ENCODE measurements at places on chromosomes 6 and 20. TPM values are rescaled to one million over a fixed set of nuclear protein-coding genes. Genes with fewer than 3 reads are reported as not detected.

- H3K4me1 ChIP-seq: peaks cover 2% of the 10 kb centered on the region
- no peak overlapping the region for H3K27ac ChIP-seq
- no peak for DNase-seq
These were observed 213.8 kb upstream of the QKI start for GRCh38 chr6:163200694-163201093.

DNA sequence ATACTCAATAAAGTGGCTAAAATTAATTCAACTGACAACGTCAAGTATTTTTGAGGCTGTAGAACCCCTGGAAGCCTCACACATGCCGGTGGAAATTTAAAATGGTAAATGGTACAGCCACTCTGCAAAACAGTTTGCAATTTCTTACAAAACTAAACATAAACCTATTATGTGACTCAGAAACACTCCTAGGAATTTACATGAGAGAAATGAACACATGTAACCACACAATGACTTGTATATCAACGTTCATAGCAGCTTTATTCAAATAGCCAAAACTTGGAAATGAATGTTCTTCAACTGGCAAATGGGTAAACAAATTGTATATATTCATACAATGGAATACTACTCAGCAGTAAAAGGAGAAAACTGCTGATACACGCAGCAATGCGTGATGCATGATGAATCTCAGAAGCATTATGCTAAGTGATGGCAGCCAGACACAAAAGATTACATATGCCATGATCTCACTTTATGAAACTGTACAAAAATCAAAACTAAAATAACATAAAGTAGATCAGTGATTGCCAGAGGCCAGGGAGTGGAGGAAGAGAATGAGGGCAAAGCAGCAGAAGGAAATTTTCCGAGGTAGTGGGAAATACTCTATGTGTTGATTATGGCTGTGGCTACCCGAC is 112.5 kb downstream of the FAM50B start:
- no peak for DNase-seq
- H3K27ac ChIP-seq: no peak overlapping the region
- no peaks in the 10 kb centered on the region for H3K4me1 ChIP-seq
- peaks cover 2% of the 10 kb centered on the region for H3K27me3 ChIP-seq

GRCh38 chr20:829551-829950 is 4.0 kb upstream of the FAM110A start:
- no peak for DNase-seq
- no peak overlapping the region for H3K4me3 ChIP-seq
- no peak overlapping the region for H3K27ac ChIP-seq
- H3K36me3 ChIP-seq: peaks cover 5% of the 10 kb centered on the region
- H3K27me3 ChIP-seq: peaks cover 13% of the 10 kb centered on the region
- peaks cover 26% of the 10 kb centered on the region for H3K4me1 ChIP-seq

- no peak for DNase-seq
- H3K36me3 ChIP-seq: no peaks in the 10 kb centered on the region
- no peaks in the 10 kb centered on the region for H3K27me3 ChIP-seq
- no peaks in the 10 kb centered on the region for H3K4me1 ChIP-seq
- no peak overlapping the region for H3K27ac ChIP-seq
These were observed 31.5 kb downstream of the PDE7B start for GRCh38 chr6:135883045-135883444.

The POU5F1 gene
- 48.8 TPM for total RNA-seq

The MEP1A gene
- total RNA-seq: not detected

The COL21A1 gene
- 0.69 TPM for total RNA-seq

The HLA-DOA gene
- 0.69 TPM for total RNA-seq

DNA sequence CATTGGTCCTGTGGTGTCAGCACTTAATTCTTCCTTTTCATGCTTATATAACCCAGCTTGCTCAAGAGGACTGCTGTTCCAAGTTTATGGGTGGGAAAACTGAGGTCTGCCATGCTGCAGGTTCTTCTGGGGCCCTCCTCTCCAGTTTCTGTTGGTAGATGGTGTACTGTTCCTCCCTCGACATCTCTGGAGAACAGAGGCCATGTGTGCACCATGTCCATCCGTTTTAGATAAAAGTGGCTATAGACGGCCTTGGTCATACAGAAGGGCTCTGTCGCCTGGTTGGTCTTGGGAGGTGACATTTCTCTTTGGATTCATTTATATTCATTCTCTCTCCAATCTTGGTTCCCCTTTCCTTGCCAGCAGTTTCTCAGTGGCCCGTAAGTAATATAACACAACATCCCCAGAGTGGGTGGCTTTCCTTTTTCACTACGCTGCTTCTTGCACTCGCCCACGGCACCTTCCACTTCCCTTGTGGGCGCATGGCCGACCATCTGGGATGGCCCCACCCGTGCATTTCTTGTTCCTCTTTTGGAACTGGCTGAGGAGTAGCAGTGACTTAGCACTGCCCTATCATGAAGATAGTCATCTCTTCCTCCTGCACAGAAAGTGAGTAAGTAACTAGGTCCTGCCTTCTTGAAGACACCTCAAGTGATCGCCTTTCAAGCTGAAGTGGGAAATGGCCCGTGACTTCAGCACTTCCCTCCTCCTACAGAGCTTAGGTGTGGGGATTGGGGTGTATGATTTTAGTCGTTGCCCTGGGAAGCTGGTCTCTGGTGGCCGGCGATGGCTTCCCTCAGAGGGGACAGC is 94.2 kb downstream of the RREB1 start:
- no peaks in the 10 kb centered on the region for H3K27me3 ChIP-seq
- H3K4me1 ChIP-seq: no peaks in the 10 kb centered on the region
- no peaks in the 10 kb centered on the region for H3K36me3 ChIP-seq

The SCGN gene
- total RNA-seq: 1.2 TPM

DNA sequence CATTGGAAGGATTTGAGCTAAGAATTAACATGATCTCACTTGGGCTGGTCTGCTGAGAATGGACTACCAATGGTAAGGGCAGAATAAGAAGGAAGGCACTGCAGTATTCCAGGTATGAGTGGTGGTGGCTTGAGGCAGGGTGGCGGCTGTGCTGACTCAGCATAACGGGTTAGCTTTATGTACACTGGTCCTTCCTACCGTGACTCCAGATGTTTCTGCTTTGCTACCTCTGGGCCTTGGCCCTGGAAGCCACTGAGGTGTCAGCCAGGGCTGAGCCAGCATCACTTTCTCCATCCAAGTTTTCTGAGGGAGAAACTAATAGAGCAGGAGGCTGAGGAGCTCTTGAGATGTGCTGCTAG is 12.9 kb upstream of the BTN3A3 start:
- H3K36me3 ChIP-seq: no peaks in the 10 kb centered on the region
- H3K4me3 ChIP-seq: no peak overlapping the region
- no peak overlapping the region for H3K27ac ChIP-seq
- H3K27me3 ChIP-seq: peaks cover 8% of the 10 kb centered on the region
- DNase-seq: no peak

The BTBD9 gene
- total RNA-seq: 18.8 TPM

DNA sequence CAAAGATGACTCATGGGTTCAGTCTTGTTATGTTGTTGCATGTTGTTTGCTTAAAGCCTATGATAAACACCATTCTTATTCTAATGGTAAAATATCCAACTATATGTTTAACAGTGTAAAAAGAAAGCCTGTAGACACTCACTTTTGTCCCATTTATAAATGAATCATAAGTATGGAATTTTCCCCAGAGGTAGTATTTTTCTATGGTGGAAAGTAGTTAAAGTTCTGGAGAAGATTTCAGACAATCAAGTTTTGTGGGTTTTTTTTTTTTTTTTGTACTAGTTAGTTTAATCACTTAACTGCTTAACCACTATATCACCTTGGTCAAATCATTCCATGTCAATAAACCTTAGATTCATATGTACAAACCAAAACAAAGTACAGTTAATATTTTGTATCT is 35.8 kb downstream of the PTCHD4 start:
- H3K36me3 ChIP-seq: no peaks in the 10 kb centered on the region
- no peaks in the 10 kb centered on the region for H3K27me3 ChIP-seq
- DNase-seq: no peak
- no peak overlapping the region for H3K4me3 ChIP-seq
- H3K27ac ChIP-seq: no peak overlapping the region

GRCh38 chr6:99416892-99417767 is 8.0 kb downstream of the PNISR start:
- H3K27me3 ChIP-seq: no peaks in the 10 kb centered on the region
- H3K27ac ChIP-seq: no peak overlapping the region
- H3K4me1 ChIP-seq: peaks cover 13% of the 10 kb centered on the region
- no peaks in the 10 kb centered on the region for H3K36me3 ChIP-seq
- DNase-seq: no peak
- no peak overlapping the region for H3K4me3 ChIP-seq

The FKBP1C gene
- not detected for total RNA-seq
